ENCODE measurements at places on chromosomes 3 and 15.

GRCh38 chr3:183253528-183254486 is 754 bp downstream of the B3GNT5 start:
- DNase-seq = no peak

DNA sequence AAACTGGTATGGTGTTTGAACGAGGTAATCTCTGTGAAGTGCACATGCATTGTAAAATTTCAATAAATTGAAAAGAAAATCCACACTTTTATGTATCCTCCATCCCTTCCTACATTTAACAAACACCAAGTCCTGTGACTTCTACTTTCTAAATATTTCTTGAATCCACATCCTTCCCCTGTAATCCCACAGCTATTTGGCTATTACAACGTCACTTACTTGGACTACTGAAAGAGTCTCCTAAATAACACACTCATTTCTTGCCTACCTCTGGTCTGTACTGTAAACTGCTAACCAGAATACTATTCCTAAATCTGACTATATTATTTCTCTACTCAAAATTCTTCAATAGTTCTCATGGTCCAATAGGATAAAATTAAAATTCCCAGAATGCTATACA is 176.1 kb downstream of the NEK10 start:
- no peak for DNase-seq

GRCh38 chr15:84400017-84400740 is 164.6 kb downstream of the GOLGA6L4 start:
- DNase-seq = no peak

DNA sequence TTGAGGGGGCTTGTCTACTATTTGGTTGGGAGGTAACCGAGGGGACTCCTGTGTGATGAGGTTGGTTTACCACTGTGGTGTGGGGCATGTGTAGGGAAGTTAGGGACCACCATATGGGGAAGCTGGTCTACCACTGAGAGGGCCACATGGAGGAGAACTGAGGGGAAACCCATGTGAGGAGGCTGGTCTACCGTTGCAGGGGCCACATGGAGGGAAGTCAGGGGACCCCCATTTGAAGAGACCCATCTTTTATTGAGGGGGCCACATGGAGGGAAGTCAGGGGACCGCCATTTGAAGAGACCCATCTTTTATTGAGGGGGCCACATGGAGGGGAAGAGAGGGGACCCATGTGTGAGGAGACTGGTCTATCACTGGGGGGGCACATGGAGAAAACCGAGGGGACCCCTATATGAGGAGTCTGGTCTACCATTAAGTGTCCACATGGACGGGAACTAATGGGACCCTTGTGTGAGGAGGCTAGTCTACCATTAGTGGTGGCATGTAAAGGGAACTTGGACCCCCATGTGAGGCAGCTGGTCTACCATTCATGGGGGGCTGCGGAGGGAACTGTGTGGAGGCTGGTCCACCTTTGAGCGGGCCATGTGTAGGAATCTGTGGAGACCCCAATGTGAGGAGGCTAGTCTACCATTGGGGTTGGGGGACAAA is 165.5 kb downstream of the FBLN2 start:
- DNase-seq = no peak

GRCh38 chr3:122101646-122102045 is 46.5 kb downstream of the CD86 start:
- no peak for DNase-seq

- no peak for DNase-seq
Observed at GRCh38 chr15:46709460-46710083, 1007.7 kb upstream of the SEMA6D start.
